Psoas muscle (tissue), 8 donors: ENCODE measurements at places on chromosomes 4 and X.

GRCh38 chr4:138945401-138945800 lies 70.2 kb upstream of the NOCT start:
- no peaks in the 10 kb centered on the region for H3K36me3 ChIP-seq
- no peaks in the 10 kb centered on the region for H3K27me3 ChIP-seq
- H3K27ac ChIP-seq, result no peak overlapping the region
- no peaks in the 10 kb centered on the region for H3K4me1 ChIP-seq
- DNase-seq, result no peak
- no peak overlapping the region for H3K4me3 ChIP-seq

- DNase-seq, result no peak
- no peak overlapping the region for H3K27ac ChIP-seq
- no peak overlapping the region for H3K4me3 ChIP-seq
- no peaks in the 10 kb centered on the region for H3K27me3 ChIP-seq
- no peaks in the 10 kb centered on the region for H3K36me3 ChIP-seq
These were observed 126.1 kb downstream of the ASB9 start for GRCh38 chrX:15143825-15144121.

DNA sequence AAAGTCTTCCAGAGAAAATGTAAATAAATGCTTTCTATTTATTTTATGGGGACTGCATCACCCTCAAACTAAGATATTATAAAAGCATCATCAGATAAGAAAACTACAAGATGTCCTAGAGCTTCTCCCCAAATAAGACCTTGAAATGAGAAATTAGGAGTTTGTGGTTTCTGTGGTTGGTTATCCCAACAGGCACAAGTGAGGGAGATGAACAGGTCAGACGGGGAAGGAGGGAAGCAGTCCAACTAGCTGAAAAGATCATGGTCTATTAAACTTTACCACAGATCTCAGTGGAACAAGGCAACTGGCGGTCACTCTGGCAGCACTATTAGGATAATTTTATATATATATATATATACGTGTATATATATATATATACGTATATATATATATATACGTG lies 319.3 kb upstream of the GRID2 start:
- H3K4me1 ChIP-seq, result no peaks in the 10 kb centered on the region
- no peak overlapping the region for H3K4me3 ChIP-seq
- H3K36me3 ChIP-seq, result no peaks in the 10 kb centered on the region

DNA sequence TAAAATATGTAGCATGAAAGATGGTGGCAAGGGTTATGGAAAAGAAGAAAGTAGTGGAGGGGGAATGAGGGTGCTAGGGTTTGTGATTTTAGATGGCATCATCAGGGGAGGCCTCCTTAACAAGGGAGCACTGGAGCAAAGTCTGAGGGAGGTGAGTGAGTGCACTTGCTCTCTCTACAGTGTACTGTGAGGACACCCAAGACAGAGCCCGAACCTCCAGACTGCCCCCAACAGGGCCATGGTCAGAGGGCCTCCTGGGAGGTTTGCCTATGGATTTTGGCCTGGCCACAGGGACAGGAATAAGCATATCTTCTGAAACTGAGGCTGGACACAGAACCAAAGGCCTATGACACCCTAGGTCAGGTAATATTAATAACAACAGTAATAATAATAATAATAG lies 21.4 kb upstream of the PJA1 start:
- peaks cover 26% of the 10 kb centered on the region for H3K27me3 ChIP-seq
- no peaks in the 10 kb centered on the region for H3K4me1 ChIP-seq
- H3K27ac ChIP-seq, result no peak overlapping the region
- no peak for DNase-seq
- H3K4me3 ChIP-seq, result no peak overlapping the region
- H3K36me3 ChIP-seq, result no peaks in the 10 kb centered on the region

GRCh38 chr4:141686146-141686775 lies 49.9 kb downstream of the IL15 start:
- no peaks in the 10 kb centered on the region for H3K27me3 ChIP-seq
- no peaks in the 10 kb centered on the region for H3K36me3 ChIP-seq
- no peak overlapping the region for H3K27ac ChIP-seq
- no peak for DNase-seq
- no peak overlapping the region for H3K4me3 ChIP-seq

- H3K27ac ChIP-seq, result no peak overlapping the region
- H3K36me3 ChIP-seq, result peaks cover 33% of the 10 kb centered on the region
- DNase-seq, result no peak
- H3K27me3 ChIP-seq, result no peaks in the 10 kb centered on the region
These were observed 11.2 kb downstream of the SLC25A6 start for GRCh38 chrX:1380672-1381233.

- H3K36me3 ChIP-seq, result no peaks in the 10 kb centered on the region
- no peak overlapping the region for H3K27ac ChIP-seq
- no peaks in the 10 kb centered on the region for H3K27me3 ChIP-seq
- H3K4me1 ChIP-seq, result no peaks in the 10 kb centered on the region
- no peak overlapping the region for H3K4me3 ChIP-seq
These were observed 13.3 kb upstream of the IL3RA start for GRCh38 chrX:1323315-1323714.
